Anterior cingulate cortex (tissue), 58 donors: ENCODE measurements at places on chromosomes 5 and 9.
A peak's percentile ranks its signal among the peaks of the same experiment; 100 is the strongest.

DNA sequence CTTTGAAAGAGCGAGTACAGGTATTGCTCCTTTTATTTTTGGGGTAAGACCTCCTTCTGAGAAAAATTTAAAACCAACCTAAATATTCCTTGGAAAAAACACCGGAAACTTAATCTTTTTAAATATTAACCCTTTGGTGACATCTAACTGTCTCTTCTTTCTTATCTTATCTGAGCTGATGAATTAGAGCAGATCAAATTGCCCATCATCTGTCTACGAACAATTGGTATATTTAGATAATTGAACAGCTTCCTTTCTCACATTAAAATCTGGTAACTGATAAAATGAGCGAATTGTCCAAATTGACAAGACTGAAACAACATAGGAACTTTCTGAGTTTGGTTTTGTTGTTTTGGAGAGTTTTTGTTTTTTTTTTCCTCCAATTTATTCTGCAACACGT lies 2.0 kb downstream of the ISL1 start:
- no peak for DNase-seq

DNA sequence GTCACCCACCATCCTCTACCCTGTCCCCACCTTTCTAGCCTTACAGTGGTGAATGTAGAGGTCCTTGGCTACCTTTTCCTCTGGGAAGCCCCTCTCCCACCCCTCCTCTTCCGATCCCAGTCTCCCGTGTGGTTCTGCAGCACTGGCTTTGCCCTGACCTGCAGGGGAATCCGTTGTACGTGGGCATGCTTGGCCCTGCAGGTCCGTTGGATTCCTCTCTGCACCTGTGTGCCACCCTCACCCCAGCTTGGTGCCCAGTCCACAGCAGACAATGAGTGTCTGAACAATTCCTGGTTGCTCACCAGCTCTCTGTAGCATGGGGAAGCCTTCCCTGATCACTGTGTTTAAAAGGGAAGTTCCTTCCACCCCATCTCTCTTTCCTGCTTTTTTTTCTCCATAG lies 185.1 kb downstream of the PAX5 start:
- DNase-seq, result no peak

DNA sequence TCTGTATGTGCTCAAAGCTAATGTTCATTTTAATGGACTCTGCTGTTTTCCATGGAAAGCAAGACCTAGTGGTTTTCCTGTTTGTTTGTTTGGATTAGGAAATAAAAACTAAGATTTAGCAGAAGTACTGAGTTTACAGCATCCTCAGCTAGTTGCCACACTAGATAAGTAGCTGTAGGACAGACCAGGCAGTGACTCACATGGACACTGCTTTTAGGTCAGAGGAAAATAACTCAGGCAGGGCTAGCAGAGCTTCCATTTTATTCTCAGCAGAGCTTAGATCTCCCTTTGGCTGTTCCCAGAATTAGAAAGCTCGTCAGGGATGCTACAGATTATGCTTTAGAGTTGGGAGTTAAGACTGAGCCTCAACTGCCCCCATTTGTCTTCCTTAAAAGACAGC lies 204.4 kb downstream of the SH3GL2 start:
- DNase-seq, result no peak

DNA sequence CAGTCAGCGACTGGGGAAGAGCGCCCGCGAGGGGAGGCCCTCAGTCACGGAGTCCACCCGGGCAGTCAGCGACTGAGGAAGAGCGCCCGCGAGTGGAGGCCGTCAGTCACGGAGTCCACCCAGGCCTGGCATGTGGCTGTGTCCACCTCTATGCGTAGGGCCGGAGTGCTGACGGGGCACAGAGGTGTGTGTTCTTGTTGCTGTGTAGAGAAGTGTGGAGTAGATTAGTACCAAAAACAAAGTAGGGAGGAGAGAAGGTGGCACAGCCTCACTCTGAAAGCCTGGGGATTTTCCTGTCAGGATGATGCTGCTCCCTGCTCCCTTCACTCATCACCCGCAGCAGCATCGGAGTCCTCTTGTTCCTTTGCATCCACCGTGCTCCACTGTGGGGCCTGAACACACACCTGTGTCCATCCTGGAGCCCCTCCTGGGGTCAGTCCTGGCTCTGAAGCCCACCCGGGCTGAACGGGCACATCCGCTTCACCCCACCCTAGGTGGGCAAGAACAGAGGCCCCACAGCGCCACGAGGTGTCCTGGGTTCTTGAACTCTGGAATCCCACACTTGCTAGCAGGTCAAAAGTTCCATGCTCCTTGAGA lies 37.9 kb downstream of the AHRR start:
- no peak for DNase-seq

DNA sequence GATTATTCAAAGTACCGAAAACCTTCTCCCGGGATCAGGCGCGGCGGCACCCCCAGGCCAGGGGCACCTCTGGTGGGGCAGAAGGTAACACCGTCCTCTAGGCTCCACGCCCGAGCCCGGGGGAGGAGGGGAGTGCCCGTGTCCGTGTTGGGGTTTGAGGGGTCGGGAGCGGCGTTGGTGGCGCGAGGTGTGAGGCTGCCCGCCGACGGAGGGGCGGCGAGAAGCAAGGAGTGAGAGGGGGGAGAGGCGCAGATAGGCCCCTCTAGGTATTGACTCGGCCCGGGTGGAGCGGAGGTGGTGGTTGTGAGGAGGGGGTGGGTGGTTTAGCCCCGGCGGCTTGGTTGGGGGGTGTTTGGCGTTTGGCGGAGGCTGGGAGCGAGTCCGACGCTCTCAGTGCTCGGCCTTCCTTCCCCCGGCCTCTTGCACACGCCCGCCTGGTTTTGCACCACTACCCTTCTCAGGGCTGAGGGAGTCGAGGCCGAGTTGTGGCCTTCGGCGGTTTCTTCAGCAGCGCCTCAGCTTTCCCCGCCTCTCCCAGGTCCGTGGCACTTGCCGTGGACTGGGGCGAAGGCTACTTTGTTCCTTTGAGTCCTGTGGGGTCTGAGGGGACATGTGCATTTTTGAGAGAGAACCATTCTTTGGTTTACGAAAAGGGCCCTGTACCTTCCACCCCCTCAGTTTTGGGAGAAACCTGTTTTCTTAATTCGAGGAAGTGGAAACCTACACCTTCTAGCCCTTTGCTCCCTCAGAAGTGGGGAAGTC lies 450 bp downstream of the GPBP1 start:
- DNase-seq, result peak; percentile 52

- DNase-seq, result no peak
These were observed 102.7 kb upstream of the VCAN start for GRCh38 chr5:83368835-83369234.

DNA sequence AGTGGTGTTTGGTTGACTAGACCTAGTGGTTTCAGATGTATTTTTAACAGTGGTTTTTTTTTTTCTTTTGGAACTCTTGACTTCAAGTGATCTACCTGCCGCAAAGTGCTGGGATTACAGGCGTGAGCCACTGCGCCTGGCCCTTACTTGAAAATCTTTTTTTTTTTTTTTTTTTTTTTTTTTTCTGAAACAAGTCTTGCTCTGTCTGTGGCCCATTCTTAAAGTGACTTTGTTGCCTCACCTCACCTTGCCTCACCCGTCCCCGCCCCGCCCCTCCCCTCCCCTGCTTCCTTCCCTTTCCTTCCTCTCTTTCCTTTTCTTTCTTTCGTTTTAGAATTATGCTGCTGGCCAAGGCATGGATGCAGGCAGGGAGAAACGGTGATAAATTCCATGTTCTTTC lies 26.0 kb downstream of the GPBP1 start:
- no peak for DNase-seq

DNA sequence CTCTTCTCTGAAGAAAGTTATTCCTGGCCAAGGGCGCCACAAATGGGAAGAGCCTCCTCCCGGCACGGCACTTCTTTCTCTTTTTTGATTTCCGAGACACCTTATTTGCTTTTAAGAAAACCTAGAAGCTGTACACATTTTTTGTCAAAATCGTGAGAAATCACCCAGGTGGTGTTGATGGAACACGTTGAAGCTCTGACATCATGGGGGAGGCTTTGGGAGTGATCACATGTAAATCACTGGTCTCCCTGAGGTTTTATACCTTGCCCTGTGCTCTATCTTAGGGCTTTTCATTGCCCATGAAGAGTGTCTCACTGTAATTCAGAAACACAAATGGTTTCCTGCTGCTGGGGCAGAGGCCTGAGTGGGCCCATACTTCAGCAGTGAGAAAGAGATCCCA lies 27.4 kb downstream of the SLC36A1 start:
- no peak for DNase-seq

- no peak for DNase-seq
These were observed 116.7 kb downstream of the GOLPH3 start for GRCh38 chr5:32057187-32058096.

- DNase-seq, result no peak
These were observed 10.5 kb downstream of the ARSK start for GRCh38 chr5:95565280-95565920.

GRCh38 chr5:151082282-151082902 lies 1.6 kb upstream of the TNIP1 start:
- no peak for DNase-seq

GRCh38 chr5:127923804-127924570 lies 159.6 kb upstream of the SLC12A2 start:
- no peak for DNase-seq

DNA sequence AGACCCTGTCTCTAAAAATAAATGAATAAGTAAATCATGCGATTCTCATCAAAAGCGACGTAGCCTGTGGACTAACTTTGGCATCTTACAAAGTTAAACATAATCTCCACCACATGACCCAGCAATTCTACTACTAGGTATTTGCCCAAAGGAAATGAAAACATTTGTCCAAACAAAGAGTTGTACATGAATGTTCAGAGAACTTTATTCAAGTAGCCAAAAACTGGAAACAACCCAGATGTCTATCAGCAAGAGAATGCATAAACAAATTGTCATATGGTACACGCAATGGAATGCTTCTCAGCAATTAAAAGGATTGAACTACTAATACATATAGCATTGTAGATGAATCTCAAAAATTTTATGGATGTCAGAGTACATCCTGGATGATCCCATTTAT lies 82.6 kb downstream of the ADRB2 start:
- no peak for DNase-seq

GRCh38 chr9:119986205-119986604 lies 593.8 kb downstream of the CDK5RAP2 start:
- no peak for DNase-seq

- DNase-seq, result no peak
These were observed 417.1 kb downstream of the KDM4C start for GRCh38 chr9:7174884-7175283.

GRCh38 chr5:21688655-21689054 lies 1164.5 kb downstream of the CDH12 start:
- DNase-seq, result no peak

GRCh38 chr9:85108746-85109145 lies 439.2 kb downstream of the NTRK2 start:
- DNase-seq, result no peak

DNA sequence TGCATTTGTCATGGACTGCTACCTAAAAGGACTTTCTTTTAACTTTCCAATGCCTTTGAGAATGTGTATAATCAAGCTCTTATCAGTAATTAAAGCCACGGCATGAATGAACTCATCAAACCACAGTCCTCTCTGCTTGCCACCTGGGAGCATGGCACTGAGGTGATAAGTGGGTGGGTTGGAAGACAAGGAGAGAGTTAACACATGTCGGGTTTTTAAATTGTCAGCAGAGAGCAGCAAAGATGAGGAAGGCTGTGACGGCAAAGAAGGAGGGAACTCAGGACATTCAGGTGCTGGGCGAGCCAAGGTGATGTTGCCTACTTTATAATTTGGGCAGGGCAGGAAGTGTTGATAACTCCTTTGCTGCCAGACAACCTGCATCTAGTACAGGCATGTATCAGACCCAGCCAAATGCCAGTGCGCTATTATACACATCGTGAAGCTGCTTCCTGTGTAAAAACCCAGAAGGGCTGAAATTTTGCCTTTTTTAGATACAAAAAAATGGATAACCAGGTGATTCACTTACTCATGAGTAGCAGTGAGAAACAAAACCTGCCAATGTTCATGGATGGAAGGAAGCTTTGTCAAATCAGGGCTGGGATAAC lies 269.1 kb downstream of the KIF4B start:
- DNase-seq, result no peak

DNA sequence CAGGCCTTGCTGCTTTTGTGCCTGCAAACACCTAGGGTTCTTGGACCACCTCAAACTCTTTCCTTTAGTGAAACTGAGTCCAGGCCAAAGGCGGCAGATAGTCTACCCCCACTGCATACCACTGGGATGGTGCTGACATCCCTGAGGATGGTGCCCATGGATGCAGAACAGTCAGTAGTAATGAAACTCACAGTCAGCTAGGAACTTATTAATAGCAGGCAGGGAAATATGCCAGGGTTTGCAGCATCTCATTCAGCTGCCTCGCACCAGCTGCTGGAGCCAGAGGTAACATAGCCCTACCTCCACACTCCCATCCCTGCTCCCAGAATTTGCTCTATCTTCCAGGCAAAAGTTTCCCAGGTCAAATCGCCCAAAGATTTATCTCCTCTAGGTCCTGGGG lies 189.1 kb downstream of the SREK1 start:
- no peak for DNase-seq

- no peak for DNase-seq
These were observed 7.6 kb downstream of the SLC1A1 start for GRCh38 chr9:4497855-4498254.

DNA sequence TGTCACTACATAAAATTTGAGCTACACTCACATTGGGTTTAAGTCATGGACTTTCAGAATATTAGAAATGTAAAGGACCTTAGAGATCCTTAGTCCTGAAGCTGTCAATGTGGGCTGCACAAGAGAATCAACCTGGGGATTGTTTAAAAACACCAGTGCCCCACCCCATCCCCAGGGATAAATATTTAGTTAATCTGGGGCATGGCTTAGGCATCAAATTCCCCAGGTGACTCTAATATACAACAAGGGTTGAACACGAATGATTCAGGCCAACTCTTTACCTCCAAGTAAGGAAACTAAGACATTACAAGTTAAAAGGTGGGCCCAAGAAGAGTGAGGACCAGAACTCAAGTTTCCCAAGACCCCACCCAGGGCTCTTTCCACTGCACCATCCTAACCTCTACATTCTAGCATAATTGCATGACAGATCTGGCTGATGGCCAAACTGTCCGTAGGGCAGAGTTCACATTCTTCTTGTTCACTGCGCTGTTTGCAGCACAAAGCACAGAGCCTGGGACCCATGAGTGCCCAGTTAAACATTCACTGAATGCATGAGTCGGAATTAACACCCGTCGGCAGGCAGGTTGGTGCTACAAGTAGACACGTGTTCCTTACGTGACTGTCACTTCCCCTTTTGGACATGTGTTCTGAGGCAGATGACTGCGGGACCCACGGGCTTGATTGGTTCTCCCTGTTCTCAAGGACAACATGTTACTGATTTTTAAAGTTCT lies 25.2 kb downstream of the CYFIP2 start:
- DNase-seq, result no peak

- DNase-seq, result no peak
These were observed 173.5 kb downstream of the ARHGEF28 start for GRCh38 chr5:73799401-73799972.

DNA sequence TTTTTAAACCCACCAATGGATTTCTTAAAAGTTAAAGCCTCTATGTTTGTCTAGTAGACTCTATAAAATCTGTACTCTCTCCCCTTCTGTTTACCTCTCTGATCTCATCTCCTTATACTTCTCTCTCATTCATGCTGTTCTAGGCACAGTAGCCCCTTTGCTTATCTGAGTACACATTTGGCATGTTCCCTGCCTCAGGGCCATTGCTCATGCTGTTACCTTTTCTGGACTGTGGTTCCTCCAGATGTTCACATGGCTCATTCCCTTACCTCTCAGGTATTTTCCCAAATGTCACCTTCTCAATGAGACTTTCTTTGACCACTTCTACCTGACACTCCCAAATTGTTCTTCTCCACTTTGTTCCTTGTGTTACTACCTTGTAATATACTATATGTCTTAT lies 176.1 kb downstream of the CWC27 start:
- no peak for DNase-seq
